Stimulated activated CD4-positive, alpha-beta T cell treated with anti-CD3 and anti-CD28 coated beads, Interleukin-12 subunit alpha, Interleukin-12 subunit beta, amount 100 ng/mL, for 4 hours (primary cell): ENCODE measurements at places on chromosomes 12 and 14.

GRCh38 chr14:75417674-75418073 lies 10.1 kb upstream of the JDP2 start:
- no peak for DNase-seq

- no peak for DNase-seq
Measured at GRCh38 chr12:89863968-89864367, 155.3 kb upstream of the ATP2B1 start.

DNA sequence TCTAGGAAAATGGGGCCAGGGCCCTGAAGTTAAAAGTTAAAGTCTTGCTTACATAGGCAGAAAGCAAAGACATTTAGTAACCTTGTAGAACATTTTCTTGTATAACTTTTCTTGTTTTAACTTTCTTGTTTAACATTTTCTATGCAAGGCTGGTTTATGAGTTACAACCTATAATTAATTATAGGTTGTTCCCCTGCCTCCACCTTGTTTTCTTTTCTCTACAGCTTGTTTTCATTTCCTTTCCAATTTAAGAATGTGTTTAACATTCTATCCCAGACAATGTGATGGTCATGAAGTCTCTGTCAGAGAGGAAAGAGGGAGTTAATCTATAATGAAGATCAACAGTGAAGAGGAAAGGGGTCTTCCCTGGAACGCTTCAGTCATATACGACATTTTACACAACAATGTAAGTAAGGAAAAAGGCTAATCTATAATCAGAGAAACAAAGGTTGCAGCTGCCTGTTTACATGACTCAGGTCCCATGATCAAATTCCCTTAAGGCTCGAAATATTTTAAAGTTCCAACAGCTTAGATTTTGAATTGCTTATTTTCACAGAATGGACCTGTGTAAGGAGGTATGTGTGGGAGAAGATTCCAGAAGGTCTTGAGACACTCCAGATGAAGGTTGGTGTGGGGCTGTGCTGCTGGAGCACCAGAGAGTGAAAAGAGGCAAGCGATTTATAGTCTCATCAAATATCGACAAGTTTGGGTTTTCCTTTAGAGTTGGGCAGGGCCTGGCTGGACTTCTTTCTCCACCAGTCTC lies 34.2 kb upstream of the TCL1B start:
- no peak for DNase-seq

DNA sequence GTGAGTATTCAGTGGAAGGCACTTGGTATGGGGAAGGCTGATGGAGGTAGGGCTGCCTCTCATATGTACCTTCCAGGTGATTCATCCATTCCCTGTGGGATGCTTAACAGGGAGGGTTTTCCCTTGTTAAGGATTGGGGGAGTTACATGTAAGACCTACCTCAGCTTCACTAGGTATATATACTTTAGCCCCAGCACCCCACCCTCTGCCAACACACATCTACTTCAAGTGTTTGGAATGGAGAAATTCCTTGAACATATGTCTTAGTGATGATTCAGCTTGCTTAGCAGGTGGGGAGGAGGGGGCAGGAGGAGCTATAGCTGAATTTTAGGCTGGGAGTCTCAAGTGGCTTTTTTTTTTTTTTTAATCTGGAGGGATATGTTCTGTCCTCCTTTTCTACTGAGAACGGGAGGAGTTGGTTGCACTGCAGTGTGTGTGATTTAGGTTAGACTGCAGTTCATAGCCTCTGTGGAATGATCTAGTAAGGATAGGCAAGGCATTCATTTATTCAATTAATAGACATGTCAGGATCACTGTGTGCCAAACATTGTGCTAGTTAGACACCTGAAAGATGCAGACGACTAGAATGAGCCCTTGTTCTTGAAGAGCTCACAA lies 1.7 kb downstream of the PIP4K2C start:
- DNase-seq: no peak

DNA sequence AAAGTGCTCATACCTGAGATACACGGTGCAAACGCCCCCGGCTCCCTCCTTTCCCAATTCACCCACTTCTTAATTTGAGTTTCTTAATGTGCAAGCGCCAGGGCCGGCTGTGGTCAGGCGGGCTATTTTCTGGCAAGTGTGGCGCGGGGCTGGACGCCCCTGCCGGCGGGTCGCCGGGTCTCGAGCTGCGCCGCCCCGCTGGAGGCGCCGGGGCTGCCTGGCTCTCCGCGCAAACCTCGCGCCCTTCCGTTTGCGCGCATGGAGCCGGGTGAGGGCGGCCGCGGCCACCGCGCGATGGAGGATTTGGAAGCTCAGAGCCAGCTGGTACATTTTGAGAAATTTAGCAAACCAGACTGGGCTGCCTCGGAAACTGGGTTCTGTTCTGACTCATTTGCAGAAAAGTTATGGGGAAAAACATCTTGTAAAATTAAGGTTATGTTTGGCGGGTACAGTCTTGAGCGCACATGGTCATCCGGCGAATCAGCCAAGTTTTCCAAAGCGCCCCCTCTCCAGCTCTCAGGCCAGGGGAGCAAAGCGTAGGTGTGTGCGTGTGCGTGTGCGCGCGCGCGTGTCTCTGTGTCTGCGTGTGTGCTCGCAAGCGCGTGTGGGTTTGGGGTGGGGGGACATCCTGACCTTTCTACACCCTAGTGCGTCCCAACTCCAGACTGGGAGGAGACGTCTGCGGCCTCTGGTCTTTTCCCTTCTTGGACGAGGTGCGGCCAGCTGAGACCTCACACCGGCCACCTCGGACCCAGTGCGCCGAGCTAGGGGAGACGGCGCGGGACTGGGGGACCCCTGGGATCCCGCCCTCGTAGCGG lies 6.5 kb upstream of the OTX2 start:
- no peak for DNase-seq

- no peak for DNase-seq
Measured at GRCh38 chr12:94762259-94762942, 112.0 kb upstream of the TMCC3 start.

DNA sequence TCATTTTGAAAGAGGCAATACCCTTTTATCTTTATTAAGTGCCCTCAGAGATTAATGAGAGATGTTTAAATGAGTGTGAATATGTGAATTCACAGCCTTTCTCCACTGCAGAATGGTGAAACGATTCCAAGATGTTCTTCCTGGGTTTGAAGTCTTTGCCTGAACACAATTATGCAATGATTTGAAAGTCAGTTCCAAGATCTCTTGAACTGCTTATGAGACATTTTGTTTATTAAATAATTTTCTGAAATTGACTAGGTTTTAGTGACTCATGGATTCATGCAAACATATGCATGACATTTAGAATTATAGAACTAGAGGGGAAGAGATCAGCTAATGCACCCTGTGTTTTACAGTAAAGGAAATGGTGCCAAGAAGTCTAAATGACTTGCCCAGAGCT lies 118.1 kb upstream of the SLC38A2 start:
- no peak for DNase-seq

- no peak for DNase-seq
Measured at GRCh38 chr14:104334424-104335161, 196.2 kb downstream of the KIF26A start.

- DNase-seq: no peak
Measured at GRCh38 chr12:105676694-105677093, 346.2 kb downstream of the C12orf75 start.

GRCh38 chr12:56991319-56992246 lies 14.8 kb downstream of the ZBTB39 start:
- DNase-seq: no peak

DNA sequence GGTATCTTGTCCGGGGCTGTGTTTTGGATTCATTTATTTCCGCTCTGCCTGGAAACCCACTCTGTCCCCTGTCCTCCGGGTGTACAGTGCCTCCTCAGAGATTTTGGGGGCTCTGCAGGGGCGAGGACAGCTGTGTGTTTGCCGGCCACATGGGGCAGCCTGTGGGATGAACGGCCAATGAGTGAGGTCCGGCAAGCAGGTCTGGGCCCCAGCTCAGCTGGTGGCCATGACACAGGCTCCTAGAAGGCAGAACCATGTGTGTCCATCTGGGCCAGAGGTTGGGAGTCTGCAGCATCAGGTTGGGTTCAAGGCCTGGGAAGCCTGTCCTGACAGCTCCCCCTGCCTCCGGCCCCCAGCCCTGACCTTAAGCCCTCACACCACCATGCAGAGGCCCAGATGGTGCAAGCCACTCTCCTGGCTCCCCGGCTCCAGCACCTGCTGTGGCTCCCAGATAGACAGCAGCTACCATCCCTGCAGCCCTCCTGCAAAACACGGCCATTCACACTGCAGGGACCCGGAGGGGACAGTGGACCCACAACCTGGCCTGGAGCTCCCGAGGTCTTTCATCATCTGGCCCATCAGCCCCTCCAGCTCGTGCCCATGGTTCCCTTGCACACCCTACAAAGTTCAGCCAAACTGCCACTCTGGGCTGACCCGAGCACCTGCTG lies 220.1 kb upstream of the C14orf180 start:
- DNase-seq: no peak

DNA sequence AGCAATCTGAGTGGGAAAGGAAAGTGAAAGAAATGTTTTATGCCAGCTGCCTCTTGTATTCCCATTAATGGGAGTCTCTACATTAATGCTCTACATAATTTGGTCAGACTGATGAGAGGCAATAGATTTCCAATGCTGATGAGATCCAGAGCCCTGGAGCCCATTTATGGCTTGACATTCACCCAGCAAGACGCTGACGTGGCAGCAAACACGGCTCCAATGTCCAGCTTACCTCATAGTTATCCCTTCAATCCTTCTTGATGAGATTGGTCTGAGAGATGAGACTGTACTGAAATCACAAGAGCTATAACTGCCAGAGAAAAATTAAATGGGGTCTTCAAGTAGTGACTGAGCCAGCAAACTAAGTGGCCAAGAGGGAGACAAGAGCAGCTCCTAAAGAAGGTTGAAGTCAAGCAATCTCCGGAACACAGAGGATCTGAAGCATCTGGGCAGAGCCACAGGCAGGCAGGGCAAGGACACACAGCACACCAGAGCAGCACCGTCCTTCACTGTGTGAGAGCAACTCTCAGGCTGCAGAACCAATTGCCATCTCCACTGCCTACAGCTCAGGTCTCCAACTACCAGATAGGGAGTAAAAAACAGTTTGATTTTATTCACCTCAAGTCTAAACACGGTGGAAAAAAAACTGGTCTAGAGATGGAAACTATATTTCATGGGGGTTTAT lies 7.3 kb upstream of the MYO1A start:
- no peak for DNase-seq

GRCh38 chr12:47236109-47236714 lies 156.5 kb upstream of the AMIGO2 start:
- no peak for DNase-seq

DNA sequence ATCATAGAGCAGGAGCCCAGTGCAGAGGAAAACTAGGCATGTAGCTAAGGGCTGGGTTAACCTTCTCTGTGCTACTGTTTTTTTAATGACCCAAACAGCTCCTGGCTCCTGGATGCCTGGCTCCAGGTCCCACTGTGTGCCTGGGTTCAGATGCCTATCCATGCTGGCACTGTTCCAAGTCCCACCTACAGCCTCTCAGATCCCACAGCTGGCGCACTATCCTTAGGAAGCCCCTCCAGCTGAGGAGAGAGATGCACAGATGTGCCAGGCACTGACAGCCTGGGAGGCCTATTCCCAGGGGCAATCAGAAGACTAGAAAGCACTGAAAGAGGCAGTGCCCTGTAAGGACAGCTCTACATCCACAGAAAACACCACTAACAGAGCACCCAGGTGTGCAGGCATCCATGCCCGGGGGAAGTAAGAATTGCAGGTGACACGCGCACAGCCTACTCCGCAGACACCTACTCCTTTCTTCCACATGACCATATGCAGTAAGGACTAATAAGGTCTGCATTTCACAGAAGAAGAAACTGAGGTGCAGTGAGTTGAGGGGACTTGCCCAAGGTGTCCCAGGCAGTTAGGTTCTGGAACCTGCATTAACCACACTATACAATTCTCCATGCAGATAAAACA lies 51.2 kb downstream of the PITPNM2 start:
- DNase-seq: no peak
